Endothelial cell (in vitro differentiated cells): ENCODE measurements at places on chromosomes 1 and 21. TPM values are rescaled to one million over a fixed set of nuclear protein-coding genes. Genes with fewer than 3 reads are reported as not detected.

DNA sequence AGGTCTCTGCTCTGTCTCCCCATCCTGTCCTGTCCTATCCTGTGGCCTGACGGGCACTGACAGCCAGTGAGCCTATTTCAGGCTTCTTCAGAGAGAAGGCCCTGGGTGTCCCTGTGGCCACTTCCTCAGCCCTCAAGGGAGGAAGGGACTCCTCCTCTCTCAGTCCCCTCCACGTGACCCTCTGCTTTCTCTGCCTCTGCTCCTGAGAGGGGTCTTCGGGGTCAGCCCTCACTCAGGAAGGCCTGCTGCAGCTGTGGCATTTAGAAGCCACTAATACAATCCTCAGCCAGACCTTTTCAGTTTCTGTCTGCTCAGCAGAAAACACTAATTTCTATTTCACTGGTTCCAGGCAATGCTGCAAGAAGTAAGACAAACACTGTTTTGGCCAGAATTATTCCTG, 43.6 kb upstream of the ETV3 start:
- peaks cover 39% of the 10 kb centered on the region for H3K4me1 ChIP-seq
- no peak for DNase-seq
- H3K36me3 ChIP-seq = no peaks in the 10 kb centered on the region
- H3K4me3 ChIP-seq = no peak overlapping the region

DNA sequence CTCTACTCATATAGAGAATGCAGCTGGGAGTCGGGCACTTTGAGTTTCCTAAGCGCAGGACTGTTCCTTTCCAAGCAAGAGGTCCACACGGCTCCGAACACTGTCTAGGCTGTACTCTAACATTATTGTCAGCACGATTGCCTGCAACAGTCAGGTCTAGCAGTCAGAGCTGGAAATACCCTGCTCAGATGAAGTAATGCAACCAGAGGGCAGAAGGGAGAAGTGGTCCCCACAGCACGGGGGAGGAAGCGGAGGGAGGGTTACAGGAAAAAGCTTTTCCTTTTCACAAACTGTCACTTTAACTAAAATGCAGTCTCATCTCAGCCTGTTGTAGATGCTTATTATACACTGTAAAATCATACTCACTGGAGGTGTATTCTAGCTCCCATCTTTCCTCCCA, 98.9 kb upstream of the SLC44A3 start:
- H3K4me1 ChIP-seq = peaks cover 2% of the 10 kb centered on the region
- no peak for DNase-seq
- no peaks in the 10 kb centered on the region for H3K36me3 ChIP-seq
- H3K27me3 ChIP-seq = peaks cover 7% of the 10 kb centered on the region
- no peak overlapping the region for H3K4me3 ChIP-seq
- no peak overlapping the region for H3K27ac ChIP-seq

Gene RIIAD1
- not detected for total RNA-seq

Gene HAO2
- not detected for total RNA-seq
